ENCODE measurements at places on chromosomes 12 and 14.

DNA sequence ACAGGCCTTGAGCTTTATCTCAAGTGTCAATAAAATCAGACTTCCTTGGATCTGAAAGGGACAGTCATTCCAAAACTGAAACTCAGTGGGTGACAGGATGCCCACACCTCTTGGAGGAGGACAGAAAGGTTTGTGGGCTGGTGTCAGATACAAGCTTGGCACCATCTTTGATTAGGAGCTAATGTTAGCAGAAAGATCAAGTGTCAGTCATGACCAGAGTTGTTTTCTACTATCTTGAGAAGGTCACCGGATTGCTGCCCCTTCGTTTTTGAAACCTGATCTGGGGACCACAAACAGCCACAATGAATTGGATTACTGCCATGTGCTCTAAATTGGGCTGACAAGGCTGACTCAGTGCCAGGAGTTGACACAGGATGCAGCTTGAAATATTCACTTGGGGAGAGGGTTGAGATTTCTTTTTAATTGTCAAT, 88.3 kb downstream of the OTOGL start:
- no peak for DNase-seq

DNA sequence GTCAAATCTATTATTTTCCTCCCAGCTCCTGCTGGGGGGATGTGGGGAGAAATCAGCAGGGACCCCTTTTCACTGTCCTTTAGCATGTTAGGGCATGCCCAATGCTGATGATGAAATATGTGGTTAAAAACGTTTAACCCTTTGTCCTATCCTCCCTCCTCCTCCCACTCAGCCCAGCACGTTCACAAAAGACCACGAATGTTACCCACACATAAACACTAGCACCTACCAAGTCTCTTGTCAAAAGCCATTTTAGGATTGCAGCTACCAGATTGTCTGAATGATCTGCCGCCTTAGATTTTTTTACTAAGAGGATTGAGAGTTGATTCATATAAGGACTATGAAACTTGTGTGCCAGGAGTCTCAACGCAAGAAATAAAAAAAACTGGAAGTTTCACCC, 70.4 kb downstream of the TBK1 start:
- no peak for DNase-seq

DNA sequence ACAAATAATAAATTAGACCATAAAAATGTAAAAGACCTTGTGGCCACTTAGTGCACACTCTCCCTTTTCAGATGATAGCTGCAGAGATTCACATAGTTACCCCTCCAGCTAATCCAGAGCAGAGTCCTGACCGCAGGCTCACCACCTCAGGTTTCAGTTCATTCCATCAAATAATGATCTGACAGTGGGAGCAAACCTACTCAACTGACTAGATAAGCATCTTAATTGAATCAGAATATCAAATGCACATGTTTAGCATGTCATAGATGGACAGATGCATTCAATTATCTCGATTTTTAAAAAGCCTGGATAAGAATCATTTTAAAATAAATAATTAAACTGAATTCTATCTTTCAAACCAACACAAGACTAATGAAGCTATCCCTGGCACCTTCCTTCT, 242.3 kb upstream of the PDZRN4 start:
- no peak for DNase-seq

- DNase-seq = no peak
Measured at GRCh38 chr14:92923744-92924103, 774 bp downstream of the CHGA start.

GRCh38 chr12:88247241-88247643, 105.1 kb downstream of the TMTC3 start:
- no peak for DNase-seq

- DNase-seq = no peak
Measured at GRCh38 chr14:102212356-102212755, 72.7 kb downstream of the WDR20 start.
